Regular cardiac myocyte (primary cell): ENCODE measurements at places on chromosomes 2 and 18. TPM values are rescaled to one million over a fixed set of nuclear protein-coding genes. Genes with fewer than 3 reads are reported as not detected.

GREB1L gene
- 0.56 and 0.96 TPM in 2 replicates for total RNA-seq

MZT2A gene
- total RNA-seq: 64.0 and 93.3 TPM in 2 replicates

CCDC121 gene
- total RNA-seq: 1.1 and 1.5 TPM in 2 replicates

ABCG8 gene
- total RNA-seq: not detected in 2 replicates

GKN2 gene
- not detected in 2 replicates for total RNA-seq

SLC19A3 gene
- 0.19 and 1.7 TPM in 2 replicates for total RNA-seq

SLC11A1 gene
- total RNA-seq: 0.19 and 0.28 TPM in 2 replicates

EFR3B gene
- 0.56 and 1.7 TPM in 2 replicates for total RNA-seq

ACOXL gene
- total RNA-seq: under 0.01 TPM in 1 of 2 replicates, not detected in the other

IL1R1 gene
- 54.1 and 136 TPM in 2 replicates for total RNA-seq

IL36RN gene
- under 0.01 TPM in 1 of 2 replicates, not detected in the other for total RNA-seq

RBBP8 gene
- total RNA-seq: 26.8 and 48.9 TPM in 2 replicates

SOX11 gene
- under 0.01 and 0.38 TPM in 2 replicates for total RNA-seq

CDH19 gene
- 1.3 and 2.0 TPM in 2 replicates for total RNA-seq

FBXO48 gene
- 0.28 and 0.58 TPM in 2 replicates for total RNA-seq

SANBR gene
- 8.7 and 10.9 TPM in 2 replicates for total RNA-seq

IL36A gene
- not detected in 2 replicates for total RNA-seq

DHRS9 gene
- total RNA-seq: under 0.01 and 0.19 TPM in 2 replicates

LYPD1 gene
- 32.1 and 117 TPM in 2 replicates for total RNA-seq

SMC6 gene
- total RNA-seq: 21.4 and 30.1 TPM in 2 replicates

PSMA8 gene
- under 0.01 TPM in 1 of 2 replicates, not detected in the other for total RNA-seq

PLCD4 gene
- 2.3 and 3.1 TPM in 2 replicates for total RNA-seq

NEUROD1 gene
- not detected in 2 replicates for total RNA-seq

SERPINB3 gene
- total RNA-seq: not detected in 2 replicates

FSHR gene
- total RNA-seq: not detected in 2 replicates

NUP35 gene
- total RNA-seq: 10.4 and 23.2 TPM in 2 replicates

DLX2 gene
- total RNA-seq: 0.96 TPM in 1 of 2 replicates, not detected in the other

MTHFD2 gene
- 147 and 170 TPM in 2 replicates for total RNA-seq

MOCOS gene
- 2.9 and 4.8 TPM in 2 replicates for total RNA-seq

GAL3ST2 gene
- total RNA-seq: 0.19 and 0.85 TPM in 2 replicates

SKOR2 gene
- not detected in 2 replicates for total RNA-seq

ZAP70 gene
- 0.28 TPM in 1 of 2 replicates, not detected in the other for total RNA-seq

SIGLEC15 gene
- 1.7 and 6.3 TPM in 2 replicates for total RNA-seq

RNF152 gene
- total RNA-seq: 60.3 and 90.5 TPM in 2 replicates

KLHL30 gene
- total RNA-seq: 1.7 and 9.9 TPM in 2 replicates

FOXI3 gene
- not detected in 2 replicates for total RNA-seq

RANBP2 gene
- total RNA-seq: 70.9 and 79.8 TPM in 2 replicates

CERKL gene
- total RNA-seq: under 0.01 TPM in 2 replicates

KIF5C gene
- 0.28 and 0.38 TPM in 2 replicates for total RNA-seq

C2orf15 gene
- 0.19 and 0.28 TPM in 2 replicates for total RNA-seq

CCDC148 gene
- 0.77 and 2.0 TPM in 2 replicates for total RNA-seq

MPP4 gene
- 8.7 and 9.8 TPM in 2 replicates for total RNA-seq

TMEM163 gene
- not detected in 2 replicates for total RNA-seq

CLEC4F gene
- total RNA-seq: not detected in 2 replicates

IL1R2 gene
- 0.38 and 0.56 TPM in 2 replicates for total RNA-seq

PTPRN gene
- 2.1 and 12.7 TPM in 2 replicates for total RNA-seq

CGREF1 gene
- total RNA-seq: 5.0 and 14.9 TPM in 2 replicates

CABYR gene
- 2.3 and 5.9 TPM in 2 replicates for total RNA-seq

COLEC12 gene
- total RNA-seq: 5.0 and 10.1 TPM in 2 replicates

AGXT gene
- not detected in 2 replicates for total RNA-seq

IFIH1 gene
- total RNA-seq: 3.3 and 8.5 TPM in 2 replicates

FBXO15 gene
- 0.38 and 0.85 TPM in 2 replicates for total RNA-seq

BOLL gene
- total RNA-seq: not detected in 2 replicates

MROH2A gene
- total RNA-seq: not detected in 2 replicates
